ENCODE measurements at places on chromosomes 1 and 21.
A peak's percentile ranks its signal among the peaks of the same experiment; 100 is the strongest.

DNA sequence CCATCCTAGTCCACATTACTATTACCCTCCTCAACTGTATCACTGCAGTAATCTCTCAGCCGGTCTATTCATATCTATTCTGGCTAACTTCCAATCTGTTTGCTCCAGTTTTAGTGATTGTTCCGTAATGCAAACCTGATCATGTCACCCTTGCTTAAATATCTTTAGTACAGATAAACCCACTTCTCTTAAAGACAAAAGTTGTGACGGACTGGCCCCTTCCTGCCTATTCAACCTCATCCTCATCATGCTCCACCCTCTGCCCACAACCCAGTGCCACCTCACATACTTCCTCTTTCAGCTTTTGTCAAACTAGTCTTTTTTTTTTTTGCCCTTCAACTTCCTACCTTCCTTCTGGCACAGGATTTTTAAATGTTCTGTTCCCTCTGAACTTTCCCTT is 2.8 kb upstream of the C1orf162 start:
- no peak for DNase-seq

- peak; percentile 13 for DNase-seq
Measured at GRCh38 chr1:226223157-226223785, at the start of gene MIXL1. Gene MIXL1 (plus strand): TSS chr1:226223664. CDS start chr1:226223682, 18 bp downstream.

- no peak for DNase-seq
Measured at GRCh38 chr1:51791888-51792287, 86.6 kb downstream of the NRDC start.

GRCh38 chr1:112446411-112446810 is 50.4 kb downstream of the CTTNBP2NL start:
- no peak for DNase-seq

- DNase-seq: no peak
Measured at GRCh38 chr1:240116831-240117769, 25.4 kb downstream of the FMN2 start.

Data from fibroblast of lung (primary cell).